ENCODE measurements at places on chromosomes 1 and 21.

- DNase-seq: no peak
Measured at GRCh38 chr1:232973652-232974611, 23.5 kb downstream of the NTPCR start.

DNA sequence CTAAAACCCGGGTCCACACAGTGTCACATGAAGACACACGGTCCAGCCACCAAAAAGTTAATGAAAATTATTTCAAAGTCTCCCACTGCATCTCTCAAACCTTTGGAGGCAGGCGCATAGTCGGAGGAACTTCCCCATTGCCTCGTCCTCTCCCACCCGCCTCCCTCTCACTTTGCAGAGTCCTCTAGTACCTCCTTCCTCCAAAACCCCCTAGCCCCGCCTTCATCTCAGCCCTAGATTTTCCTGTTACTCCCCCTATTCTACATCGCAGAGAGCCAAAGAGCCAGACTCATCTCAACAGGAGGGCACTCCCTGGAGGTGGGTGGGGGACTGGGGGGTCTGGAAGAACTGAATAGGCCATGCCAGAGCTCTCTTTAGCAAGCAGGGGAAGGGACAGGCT, 79.3 kb downstream of the DISP3 start:
- no peak for DNase-seq

GRCh38 chr1:940107-941014, 16.6 kb downstream of the SAMD11 start:
- DNase-seq: peak; percentile 80

DNA sequence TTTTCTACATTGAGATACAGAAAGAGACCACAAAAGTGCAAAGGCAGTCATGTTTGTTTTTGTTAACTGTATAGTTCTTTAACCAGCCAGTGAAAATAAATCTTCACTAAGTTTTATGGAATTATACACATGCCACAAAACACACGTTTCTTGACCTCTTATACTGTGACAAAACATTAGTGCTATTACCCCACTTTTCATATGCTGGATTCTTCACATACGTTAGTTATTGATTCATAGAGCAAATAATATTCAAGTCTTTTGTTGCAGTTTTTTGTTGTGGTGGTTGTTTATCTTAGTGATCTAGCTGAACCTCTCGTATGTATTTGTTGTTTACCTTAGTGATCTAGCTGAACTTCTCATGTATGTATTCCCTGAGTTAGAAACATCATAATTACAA, 28.0 kb downstream of the LYPLAL1 start:
- DNase-seq: no peak

GRCh38 chr1:86380257-86380861, 15.8 kb downstream of the ODF2L start:
- DNase-seq: no peak

DNA sequence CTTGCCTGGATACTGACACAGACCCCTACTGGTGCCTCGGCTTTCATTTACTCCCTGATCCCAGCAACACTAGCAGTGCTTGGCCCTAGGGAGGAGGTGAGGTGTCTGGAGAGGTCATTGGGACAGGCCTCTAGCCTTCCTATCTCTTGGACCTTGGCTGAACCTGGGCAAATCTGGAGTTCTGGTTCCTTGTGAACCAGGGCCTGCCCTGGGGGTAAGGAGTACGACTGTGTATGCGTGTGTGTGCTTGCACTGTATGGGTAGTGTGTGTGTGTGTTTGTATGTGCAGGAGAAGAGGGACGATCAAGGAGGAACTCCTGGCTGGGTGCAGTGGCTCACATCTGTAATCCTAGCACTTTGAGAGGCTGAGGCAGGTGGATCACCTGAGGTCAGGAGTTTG, 252.7 kb upstream of the CSF3R start:
- DNase-seq: peak; percentile 0

DNA sequence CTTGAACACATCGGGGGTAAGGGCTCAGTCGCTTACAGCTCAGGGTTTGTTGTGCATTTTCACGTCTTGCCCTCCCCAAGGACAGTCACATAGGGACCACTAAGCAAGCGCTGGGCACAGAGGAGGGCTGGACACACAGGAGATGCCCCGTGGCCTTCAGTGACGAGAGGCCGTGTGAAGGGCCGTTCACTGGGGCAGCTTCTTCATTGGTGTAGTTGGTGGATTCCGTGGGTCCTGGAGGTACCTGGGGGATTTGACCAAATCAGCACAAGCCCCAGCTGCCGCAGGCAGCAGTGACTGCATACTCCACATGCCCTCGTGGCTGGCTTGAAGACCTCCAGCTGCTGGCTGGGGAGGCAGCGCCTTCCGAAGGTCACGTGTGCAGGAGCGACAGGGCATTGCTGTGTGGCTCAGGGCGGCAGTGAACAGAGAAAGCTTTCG, 100.8 kb upstream of the C1orf174 start:
- DNase-seq: no peak

DNA sequence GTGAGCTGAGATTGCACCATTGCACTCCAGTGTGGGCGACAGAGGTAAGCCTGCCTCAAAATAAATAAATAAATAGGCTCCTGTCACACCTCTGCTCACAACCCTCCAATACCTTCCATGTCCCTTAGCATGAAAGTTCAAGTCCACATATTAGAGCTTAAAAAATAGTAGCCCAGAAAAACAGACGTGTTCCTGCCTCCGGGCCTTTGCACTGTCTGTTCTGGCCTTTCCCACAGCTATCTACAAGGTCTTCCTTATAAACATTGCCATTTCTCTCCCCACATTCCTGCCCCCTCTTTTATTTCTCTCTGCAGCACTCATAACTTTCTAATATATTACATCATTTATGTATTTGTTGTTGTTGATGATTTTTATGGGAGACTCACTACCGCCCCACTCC, 85.6 kb upstream of the CASZ1 start:
- DNase-seq: no peak

DNA sequence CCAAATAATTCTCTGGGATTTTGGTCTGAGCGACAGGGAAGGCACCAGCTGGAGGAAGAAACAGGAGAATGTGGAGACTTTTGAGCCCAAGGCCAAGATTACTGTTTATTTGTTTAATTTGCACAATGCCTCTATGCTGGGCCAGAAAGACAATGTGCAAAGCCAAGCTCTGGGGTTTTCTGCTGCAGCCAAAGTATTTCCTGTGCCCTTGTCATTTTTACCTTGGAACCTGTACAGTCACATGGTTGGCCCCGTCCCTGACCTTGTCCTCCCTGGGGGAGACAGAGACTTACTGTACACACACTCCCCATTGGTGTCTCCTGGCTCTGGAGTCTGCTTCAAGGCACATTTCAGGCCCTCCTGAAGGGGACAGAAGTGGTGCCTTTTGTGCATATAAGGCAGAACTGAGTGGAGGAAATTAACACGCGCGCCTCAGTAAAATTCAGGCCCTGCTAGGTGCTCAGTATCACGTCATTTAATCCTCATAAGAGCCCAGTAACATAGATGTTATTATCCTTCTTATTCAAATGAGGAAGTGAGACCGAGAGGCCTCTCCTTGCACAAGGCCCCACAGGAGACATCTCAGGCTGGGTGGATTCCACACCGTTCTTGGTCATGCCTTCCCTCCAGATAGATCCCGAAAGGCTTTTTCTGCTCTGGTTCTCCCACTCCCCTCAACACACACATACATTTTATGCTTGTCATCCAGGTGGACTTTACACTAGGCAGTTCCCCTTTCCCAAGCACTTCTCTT, 21.1 kb downstream of the C1orf115 start:
- no peak for DNase-seq

- peak; percentile 70 for DNase-seq
Measured at GRCh38 chr1:166166698-166167571, at the start of gene FAM78B. TSS of gene FAM78B (minus strand) at chr1:166167001. CDS start at chr1:166166248, 753 bp downstream.

DNA sequence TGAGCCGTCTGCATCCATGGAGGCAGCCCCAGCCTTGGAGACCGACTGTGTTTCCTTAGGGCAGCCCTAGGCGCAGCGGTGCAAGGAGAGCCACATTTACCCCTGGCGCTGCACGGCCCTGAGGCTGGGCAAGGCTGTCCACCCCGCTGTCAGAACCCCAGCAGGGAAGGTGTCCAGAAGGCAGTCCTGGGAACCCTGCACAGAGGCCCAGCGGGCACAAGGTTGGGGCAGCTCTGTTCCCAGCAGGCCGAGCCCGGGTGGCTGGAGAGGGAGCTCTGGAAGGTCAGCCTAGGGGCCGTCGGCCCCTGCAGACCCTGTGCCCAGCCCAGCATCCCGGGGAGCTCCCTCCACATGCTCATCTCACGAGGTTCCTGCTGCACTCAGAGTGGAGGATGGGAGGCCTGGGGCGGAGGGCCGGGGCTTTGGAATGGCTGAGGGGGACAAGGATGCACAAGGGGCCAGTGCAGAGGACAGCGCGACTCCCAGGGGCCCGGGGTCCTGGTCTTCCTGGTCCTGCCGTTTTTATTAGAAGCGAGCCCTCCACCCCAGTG, 19.9 kb upstream of the SAMD11 start:
- peak; percentile 70 for DNase-seq

- no peak for DNase-seq
Measured at GRCh38 chr21:40625991-40626390, 221.0 kb downstream of the DSCAM start.

GRCh38 chr1:236240675-236241074, 41.1 kb downstream of the ERO1B start:
- no peak for DNase-seq

DNA sequence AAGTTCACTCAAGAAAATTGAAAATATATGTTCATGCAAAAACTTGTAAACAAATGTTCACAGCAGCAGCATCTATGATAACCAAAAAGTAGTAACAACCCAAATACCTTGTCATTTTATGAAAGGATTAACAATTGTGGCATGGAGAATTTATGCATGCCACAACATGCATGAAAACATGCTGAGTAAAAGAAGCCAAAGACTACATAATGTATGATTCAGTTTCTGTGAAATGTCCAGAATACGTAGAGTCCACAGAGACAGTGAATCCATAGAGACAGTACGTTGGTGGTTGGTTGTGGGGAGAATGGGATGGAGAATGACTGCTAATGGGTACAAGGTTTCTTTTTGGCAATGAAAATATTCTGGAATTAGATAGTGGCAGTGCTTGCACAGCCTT, 148.7 kb downstream of the MAST2 start:
- no peak for DNase-seq

DNA sequence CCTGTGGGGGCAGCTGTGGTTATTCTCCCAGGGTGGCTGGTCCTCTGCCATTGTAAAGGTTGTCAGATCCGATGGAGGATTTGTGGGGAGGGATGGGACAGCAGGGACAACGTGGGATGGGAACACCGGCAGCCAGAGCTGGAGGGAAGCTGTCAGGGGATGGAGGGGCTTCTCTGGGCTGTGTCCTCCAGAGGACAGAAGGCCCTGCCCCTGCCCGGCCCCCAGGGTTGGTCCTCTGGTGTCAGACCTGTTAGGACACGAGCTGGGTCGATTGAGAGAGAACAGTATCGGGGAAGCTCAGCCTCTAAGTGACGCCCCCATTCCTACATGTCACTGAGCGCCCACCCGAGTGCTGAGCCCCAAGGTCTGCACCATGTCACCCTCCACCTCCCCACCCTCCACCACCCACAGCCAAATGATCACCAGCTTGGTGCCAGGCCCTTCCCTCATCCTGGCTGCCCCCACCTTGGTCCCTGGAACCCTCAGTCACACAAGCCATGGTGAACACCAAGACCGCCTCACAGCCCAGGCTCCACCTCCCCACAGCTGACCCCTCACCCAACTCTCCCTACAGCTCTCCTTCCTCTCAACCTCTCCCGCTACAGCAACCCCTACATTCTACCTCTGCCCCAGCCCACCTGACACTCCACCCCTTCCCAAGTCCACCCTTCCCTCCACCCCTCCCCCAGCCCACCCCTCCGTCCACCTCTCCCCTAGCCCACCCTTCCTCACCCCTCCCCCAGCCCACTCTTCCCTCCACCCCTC, 244.4 kb downstream of the MATN1 start:
- DNase-seq: no peak

DNA sequence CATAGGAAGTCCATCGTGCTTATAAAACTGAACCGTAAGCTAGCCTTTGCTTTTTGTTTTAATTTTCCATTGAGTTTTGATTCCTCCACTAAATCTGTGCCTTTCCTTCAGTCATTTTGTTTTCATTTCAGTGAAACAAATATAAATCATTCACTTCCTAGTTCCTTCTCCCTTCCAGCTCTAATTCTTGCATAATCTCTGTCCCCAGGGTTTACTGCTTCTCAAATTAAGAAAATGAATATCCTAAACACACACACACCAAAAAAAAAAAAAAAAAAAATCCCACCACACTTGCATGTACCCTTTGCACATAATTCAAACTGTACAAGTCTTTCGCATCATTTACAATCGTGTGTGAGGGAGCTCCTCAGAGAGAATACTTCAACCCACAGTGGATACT, 6.8 kb downstream of the KCNH1 start:
- DNase-seq: no peak

DNA sequence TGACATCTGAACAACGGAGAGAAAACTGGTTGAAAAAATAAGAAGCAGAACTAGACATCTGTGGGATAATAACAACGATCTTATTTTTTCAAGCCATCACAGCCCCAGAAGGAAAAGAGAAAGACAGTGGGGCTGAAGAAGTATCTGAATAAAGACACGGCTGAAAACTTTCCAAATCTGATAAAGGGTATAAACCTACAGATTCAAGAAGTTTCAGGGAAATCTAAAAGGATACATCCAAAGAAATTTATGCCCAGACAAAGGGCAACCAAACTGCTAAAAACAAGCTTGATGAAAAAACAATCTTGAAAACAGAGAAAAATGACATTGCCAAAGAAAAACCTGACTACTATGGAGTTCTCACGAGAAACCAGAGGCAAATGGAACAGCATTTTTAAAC, 40.4 kb downstream of the TARBP1 start:
- no peak for DNase-seq

- no peak for DNase-seq
Measured at GRCh38 chr1:201999625-202000238, 10.7 kb upstream of the ELF3 start.

- no peak for DNase-seq
Measured at GRCh38 chr1:101769520-101769919, 227.2 kb downstream of the OLFM3 start.

GRCh38 chr1:212557739-212558692, 50.5 kb upstream of the ATF3 start:
- peak; percentile 89 for DNase-seq

All from aorta (tissue), 5 donors.